ENCODE measurements at places on chromosomes 6 and 20.

DNA sequence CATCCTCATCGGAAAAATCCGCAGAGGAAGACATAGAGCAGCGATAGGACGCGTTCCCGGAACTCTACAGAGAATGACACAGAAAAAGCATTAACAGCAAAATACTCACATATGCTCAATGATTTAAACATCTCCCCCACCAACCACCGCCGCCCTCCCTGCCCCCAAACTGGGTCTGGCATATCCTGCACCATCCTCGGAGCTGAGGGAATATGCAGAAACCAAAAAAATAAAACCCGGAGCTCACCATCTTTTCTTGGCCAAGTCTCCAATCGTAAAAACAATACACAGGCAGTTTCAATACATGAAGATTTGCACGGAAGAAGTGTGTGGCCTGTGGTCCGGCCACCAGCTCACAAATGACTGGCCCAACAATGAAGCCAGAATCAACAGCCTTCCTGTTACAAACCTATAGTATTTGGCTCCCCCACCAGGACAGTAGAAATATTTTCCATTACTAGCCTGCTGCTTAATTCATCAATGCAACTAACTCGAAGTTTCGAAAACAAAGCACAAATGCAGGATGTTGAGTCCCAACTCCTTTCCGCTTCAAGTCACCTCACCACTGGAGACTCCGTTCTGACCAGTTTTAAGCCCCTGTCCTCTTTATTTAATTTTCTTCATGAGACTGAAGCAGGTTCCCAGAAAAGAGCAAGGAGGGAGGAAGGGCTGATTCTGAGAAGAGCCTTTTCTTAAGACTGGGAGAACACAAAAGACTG is 103.2 kb upstream of the BEND6 start:
- peak; percentile 82 for DNase-seq

DNA sequence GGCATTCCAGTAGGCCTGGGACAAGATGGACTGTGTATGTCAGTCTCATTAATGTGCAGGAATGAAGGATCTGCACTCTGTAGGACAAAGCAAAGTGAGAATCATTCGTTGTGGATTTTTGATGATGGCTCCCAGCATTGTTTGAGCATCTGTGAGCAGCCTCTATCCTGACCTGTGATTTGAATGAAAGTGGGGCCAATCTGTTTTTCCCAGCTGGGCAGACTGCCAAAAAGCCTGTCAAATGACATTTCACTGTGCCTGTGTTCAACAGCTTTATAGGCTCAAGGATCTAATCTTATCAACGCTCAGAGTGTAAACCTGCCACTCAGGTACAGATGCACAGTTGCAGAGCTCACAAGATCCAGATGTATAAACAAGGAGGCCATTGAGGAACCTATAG is 86.7 kb upstream of the SYNDIG1 start:
- no peak for DNase-seq

DNA sequence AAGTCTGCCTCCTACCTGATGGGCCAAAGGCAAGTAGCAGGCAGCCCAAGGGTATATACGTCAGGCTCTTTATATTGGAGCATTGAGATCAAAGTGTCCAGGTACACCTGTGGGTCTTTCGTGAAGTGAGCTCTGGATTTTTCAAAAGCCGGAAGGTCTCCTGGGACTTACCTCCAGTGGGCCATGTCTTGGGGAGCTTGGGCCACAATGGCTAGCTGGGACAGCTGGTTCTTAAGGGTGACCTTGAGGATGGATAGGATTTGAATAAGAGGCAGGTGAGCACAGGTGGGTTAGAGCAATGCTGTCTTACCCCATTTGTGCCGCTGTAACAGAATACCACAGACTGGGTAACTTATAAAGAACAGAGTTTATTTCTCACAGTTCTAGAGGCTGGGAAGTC is 153.4 kb downstream of the CDC5L start:
- no peak for DNase-seq

DNA sequence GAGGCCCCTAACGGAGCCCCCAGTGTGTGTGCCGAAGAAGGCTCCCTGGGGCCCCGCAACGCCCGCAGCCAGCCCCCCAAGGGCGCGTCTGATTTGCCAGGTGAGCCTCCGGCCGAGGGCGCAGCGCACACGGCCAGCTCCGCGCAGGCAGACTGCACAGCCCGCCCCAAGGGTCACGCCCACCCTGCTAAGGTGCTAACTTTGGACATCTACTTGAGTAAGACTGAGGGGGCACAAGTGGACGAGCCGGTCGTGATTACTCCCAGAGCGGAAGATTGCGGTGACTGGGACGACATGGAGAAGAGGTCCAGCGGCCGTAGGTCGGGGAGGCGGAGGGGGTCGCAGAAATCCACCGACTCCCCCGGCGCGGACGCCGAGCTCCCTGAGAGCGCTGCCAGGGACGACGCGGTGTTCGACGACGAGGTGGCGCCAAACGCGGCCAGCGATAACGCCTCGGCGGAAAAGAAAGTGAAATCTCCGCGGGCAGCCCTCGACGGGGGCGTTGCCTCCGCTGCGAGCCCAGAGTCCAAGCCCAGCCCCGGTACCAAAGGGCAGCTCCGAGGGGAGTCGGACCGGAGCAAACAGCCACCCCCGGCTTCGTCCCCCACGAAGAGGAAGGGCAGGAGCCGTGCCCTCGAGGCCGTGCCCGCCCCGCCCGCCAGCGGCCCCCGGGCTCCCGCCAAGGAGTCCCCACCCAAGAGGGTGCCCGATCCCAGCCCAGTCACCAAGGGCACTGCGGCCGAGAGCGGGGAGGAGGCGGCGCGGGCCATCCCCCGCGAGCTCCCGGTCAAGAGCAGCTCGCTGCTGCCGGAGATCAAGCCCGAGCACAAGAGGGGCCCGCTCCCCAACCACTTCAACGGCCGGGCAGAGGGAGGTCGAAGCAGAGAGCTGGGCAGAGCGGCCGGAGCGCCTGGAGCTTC is 117.0 kb downstream of the RTN4IP1 start:
- no peak for DNase-seq

GRCh38 chr20:24166123-24166381 is 177.5 kb upstream of the GGTLC1 start:
- DNase-seq, result no peak

GRCh38 chr20:3135507-3136070 is 24.1 kb downstream of the FASTKD5 start:
- no peak for DNase-seq

DNA sequence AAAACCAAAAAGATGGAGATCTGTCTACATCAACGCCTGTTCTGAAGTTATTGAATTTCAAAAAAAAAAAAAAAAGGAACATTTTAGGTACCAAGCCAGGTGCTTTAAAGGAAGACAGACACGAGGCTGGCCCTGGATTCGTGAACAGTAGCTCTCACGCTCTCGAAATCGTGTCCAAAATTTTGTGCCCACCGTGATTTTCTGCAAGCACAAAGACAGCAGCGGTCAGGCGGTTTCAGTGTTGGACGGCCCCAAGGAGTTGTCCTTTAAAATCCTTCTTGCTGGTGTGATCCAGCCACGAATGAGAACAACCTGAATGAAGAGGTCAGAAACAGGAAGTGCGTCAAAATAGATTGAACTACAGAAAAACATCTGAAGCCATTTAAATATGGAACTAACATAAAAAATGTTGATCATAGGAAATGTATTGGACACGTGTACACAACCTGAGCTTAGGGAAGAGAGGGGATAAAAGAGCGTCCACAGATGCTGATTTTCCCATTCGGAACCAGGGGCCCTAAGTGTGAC is 78.2 kb downstream of the THBS2 start:
- DNase-seq, result no peak

- no peak for DNase-seq
These were observed 4.8 kb downstream of the GMNN start for GRCh38 chr6:24779416-24780016.

- no peak for DNase-seq
These were observed 7.6 kb downstream of the NKAIN4 start for GRCh38 chr20:63246490-63247288.

- no peak for DNase-seq
These were observed 88.7 kb downstream of the ZHX3 start for GRCh38 chr20:41228858-41229257.

GRCh38 chr20:51373713-51374455 is 168.6 kb downstream of the NFATC2 start:
- DNase-seq, result no peak

GRCh38 chr6:44285552-44286284 is 15.5 kb downstream of the TMEM151B start:
- DNase-seq, result no peak

DNA sequence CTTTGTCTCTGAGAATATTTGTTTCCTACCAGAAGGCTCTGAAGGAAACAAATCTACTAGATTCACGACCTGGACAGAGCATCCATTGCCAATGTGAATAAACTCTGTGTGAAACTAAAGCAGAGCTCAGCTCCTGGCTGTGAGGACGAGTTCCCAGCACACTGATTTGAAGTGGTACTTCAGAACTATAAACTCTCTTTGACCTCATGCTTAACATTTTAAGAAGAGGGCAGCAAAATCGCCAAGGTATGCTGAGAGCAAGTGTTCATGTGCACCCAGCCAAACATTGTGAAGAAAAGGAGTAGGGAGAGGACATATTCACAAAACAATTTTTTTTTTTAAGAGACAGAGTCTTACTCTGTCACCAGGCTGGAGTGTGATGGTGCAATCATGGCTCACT is 33.7 kb upstream of the ZNF133 start:
- DNase-seq, result no peak

- DNase-seq, result no peak
These were observed 144.3 kb upstream of the TAB2 start for GRCh38 chr6:149173222-149173621.

GRCh38 chr6:110542311-110543024 is 66.1 kb upstream of the SLC22A16 start:
- DNase-seq, result no peak

DNA sequence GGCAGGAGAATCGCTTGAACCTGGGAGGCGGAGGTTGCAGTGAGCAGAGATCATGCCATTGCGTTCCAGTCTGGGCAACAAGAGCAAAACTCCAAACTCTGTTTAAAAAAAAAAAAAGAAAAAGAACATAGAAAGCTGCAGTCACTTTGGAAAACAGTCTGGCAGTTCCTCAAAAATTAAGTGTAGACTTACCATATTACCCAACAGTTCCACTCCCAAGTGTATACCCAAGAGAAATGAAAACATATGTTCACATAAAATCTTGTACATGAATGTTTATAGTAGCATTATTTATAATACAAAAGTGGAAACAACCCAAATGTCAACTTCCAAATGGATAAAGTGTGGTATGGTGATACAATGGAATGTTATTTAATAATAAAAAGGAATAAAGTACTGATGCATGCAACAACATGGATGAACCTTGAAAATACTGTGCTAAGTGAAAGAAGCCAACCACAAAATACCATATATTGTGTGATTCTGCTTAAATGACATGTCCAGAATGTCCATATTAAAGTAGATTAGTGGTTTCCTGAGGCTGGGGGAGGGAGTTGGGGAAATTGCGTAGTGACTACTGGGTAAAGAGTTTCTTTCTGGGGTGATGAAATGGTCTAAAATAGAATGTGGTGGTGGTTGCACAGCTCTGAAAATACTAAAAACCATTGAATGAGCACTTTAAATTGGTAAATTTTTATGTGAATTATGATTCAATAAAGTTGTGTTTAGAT is 62.9 kb downstream of the SUN5 start:
- DNase-seq, result no peak

- DNase-seq, result no peak
These were observed 9.8 kb downstream of the C6orf52 start for GRCh38 chr6:10684618-10685017.

DNA sequence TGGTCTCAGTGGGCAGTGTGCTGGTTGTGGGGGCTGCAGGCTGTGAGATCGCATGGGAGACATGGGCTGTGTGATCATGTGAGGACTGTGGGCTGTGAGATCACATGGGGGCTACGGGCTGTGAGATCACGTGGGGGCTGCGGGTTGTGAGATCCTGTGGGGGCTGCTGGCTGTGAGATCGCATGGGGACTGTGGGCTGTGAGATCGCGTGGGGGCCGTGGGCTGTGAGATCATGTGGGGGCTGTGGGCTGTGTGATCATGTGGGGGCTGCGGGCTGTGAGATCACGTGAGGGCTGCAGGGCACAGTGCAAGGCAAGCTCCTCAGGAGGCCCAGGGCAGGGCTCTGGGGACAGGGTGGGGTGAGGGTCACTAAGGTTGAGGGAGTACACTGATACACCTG is 140.5 kb upstream of the CST7 start:
- no peak for DNase-seq

GRCh38 chr20:53937339-53937741 is 133.1 kb downstream of the BCAS1 start:
- no peak for DNase-seq

- no peak for DNase-seq
These were observed 156.9 kb downstream of the ARID1B start for GRCh38 chr6:156934069-156934460.
